ENCODE measurements at places on chromosomes 11 and 22. TPM values are rescaled to one million over a fixed set of nuclear protein-coding genes. Genes with fewer than 3 reads are reported as not detected.

GRCh38 chr11:63142459-63142858 is 1.6 kb downstream of the SLC22A24 start:
- DNase-seq = no peak

Gene HPX
- total RNA-seq = not detected

Gene ANGPTL5
- total RNA-seq = not detected

- DNase-seq = peak; percentile 99
These were observed 93.1 kb downstream of the CWC15 start for GRCh38 chr11:94880216-94880615.

Gene H19
- not detected for total RNA-seq

GRCh38 chr11:8873741-8874405 is 37.1 kb upstream of the AKIP1 start:
- DNase-seq = no peak

DNA sequence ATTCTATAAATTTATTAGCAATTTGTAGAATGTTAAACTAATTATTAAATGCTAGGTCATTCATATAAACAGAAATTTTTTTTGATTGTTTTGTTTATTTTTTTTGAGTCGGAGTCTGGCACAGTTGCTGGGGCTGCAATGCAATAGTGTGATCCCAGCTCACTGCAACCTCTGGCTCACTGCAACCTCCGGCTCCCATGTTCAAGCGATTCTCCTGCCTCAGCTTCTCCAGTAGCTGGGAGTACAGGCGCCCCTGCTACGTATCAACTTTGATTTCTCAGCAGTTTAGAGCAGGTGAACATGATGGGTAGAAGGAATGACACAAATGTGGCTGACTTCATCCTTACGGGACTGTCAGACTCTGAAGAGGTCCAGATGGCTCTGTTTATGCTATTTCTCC is at the start of gene OR8H3:
Gene OR8H3 (plus strand): TSS at position 301 of the 400 bp plus-strand sequence. CDS start 0 bp downstream, at position 301.
- no peak for DNase-seq

Gene PATE2
- not detected for total RNA-seq

Gene TRIM29
- total RNA-seq = 31.8 TPM

GRCh38 chr11:8224161-8224591 is 39.5 kb downstream of the LMO1 start:
- no peak for DNase-seq

- DNase-seq = no peak
These were observed 9.1 kb upstream of the PGA3 start for GRCh38 chr11:61194169-61194671.

DNA sequence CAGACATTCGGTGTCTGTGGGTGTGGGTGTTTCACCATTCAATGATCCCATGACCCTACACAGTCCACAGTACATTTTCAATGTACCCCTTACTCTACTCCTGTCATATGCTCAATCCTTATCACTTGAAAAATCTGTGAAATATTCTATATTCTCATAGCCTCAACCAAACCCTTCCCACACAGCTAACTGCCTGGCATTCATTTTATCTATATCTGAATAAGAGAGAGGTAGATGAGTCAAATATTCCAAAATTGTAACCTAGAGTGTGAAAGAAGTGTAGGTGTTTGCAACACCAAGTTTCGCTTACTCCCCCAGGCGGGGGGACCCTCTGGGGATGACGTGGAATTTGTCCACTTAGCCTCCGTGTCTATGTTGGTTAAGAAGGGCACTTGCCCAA is 354.8 kb downstream of the ETS1 start:
- no peak for DNase-seq

GRCh38 chr22:17866127-17866526 is 91.9 kb upstream of the BID start:
- DNase-seq = no peak

GRCh38 chr11:133928628-133929059 is 28.1 kb downstream of the IGSF9B start:
- peak; percentile 43 for DNase-seq

- peak; percentile 86 for DNase-seq
These were observed 35.0 kb upstream of the OR9G4 start for GRCh38 chr11:56783448-56784041.

DNA sequence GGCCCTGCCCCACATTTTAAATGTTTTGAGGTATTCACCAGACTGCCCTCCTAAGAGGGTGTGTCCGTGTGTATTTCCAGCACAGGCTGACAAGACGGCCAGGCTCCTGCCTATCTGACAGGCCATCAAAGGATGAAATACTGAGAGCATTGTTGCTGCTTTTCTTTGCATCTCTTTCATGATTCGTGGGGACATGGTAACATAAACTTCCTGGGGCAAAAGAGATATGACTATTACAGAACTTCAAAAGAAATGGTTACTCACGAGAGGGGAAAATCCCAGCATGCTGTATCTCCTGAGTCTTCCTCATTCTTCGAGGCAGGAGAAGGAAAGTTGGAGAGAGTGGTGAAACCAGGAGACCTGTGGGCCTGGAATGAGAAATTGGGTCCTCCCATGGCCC is 10.3 kb upstream of the BIK start:
- no peak for DNase-seq
